ENCODE measurements at places on chromosomes 13 and 19. TPM values are rescaled to one million over a fixed set of nuclear protein-coding genes. Genes with fewer than 3 reads are reported as not detected.

- DNase-seq, result no peak
- H3K4me3 ChIP-seq, result peak overlapping the region; percentile 72
- no peaks in the 10 kb centered on the region for H3K27me3 ChIP-seq
Measured at GRCh38 chr19:892243-892893, 619 bp downstream of the MED16 start.

GRCh38 chr13:30759748-30760147 lies 24.4 kb downstream of the ALOX5AP start:
- no peak for DNase-seq
- H3K27me3 ChIP-seq, result peaks cover 11% of the 10 kb centered on the region
- no peaks in the 10 kb centered on the region for H3K36me3 ChIP-seq
- H3K4me1 ChIP-seq, result no peaks in the 10 kb centered on the region

DNA sequence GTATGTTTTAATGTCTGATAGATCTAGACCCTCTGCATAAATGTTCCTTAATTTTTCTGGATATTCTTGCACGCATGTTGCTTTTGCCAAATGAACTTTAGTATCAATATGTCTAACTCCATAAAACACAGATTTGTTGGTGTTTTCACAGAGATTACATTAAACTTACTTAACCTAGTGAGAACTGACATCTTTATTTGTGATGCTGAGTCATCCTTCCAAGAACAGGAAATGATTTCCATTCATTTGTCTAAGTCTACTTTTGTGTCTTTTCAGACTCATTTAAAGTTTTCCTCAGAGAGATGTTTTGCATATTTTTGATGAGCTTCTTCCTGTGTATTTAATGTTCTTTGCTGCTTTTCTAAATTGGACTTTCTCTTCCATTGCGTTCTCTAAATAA lies 184.0 kb downstream of the SLC7A1 start:
- H3K36me3 ChIP-seq, result no peaks in the 10 kb centered on the region
- DNase-seq, result no peak
- no peak overlapping the region for H3K4me3 ChIP-seq
- H3K27ac ChIP-seq, result no peak overlapping the region
- H3K27me3 ChIP-seq, result no peaks in the 10 kb centered on the region

GRCh38 chr13:48094404-48094780 lies 512 bp downstream of the MED4 start:
- no peaks in the 10 kb centered on the region for H3K36me3 ChIP-seq
- no peaks in the 10 kb centered on the region for H3K27me3 ChIP-seq
- peak overlapping the region; percentile 91 for H3K4me3 ChIP-seq

GRCh38 chr13:113045251-113046127 lies 60.1 kb upstream of the F7 start:
- H3K27ac ChIP-seq, result no peak overlapping the region
- no peak for DNase-seq
- H3K4me3 ChIP-seq, result no peak overlapping the region
- no peaks in the 10 kb centered on the region for H3K27me3 ChIP-seq

- H3K27me3 ChIP-seq, result no peaks in the 10 kb centered on the region
- H3K4me1 ChIP-seq, result no peaks in the 10 kb centered on the region
- DNase-seq, result no peak
- H3K27ac ChIP-seq, result no peak overlapping the region
Measured at GRCh38 chr19:11373166-11373884, 1.1 kb upstream of the SWSAP1 start.

DNA sequence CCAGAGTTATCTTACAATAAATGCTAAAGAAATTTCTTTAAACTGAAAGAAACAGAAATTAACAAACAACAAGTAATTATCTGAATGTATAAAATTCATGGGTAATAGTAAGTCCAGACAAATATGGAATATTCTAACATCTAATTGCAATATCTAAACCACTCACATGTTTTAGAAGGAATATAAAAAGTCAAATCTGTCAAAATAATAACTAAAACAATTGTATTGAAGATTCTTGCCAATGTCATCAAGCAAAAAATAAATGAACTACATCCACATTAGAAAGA lies 942.9 kb upstream of the PCDH20 start:
- no peak for DNase-seq
- H3K4me1 ChIP-seq, result no peaks in the 10 kb centered on the region
- H3K27me3 ChIP-seq, result no peaks in the 10 kb centered on the region
- H3K27ac ChIP-seq, result no peak overlapping the region
- no peak overlapping the region for H3K4me3 ChIP-seq
- H3K36me3 ChIP-seq, result no peaks in the 10 kb centered on the region

DNA sequence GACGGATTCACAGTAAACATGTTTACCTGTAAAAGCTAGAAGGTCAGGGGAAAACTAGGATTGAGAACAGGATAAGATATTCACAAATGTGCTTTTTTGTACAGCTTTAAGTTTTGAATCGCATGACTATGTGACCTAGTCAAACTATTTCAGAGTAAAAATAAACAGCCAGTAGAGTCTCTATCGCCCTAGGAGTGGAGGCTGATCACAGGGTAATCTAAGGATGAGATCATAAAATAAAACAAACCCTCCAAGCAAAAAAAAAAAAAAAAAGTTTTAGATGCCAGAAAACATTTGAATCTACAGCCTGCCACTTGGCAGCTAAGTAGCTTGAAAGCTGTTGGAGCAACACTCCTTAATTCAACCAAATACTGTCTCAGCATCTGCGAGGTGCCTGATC lies 26.8 kb downstream of the ZNF350 start:
- no peak overlapping the region for H3K27ac ChIP-seq
- H3K27me3 ChIP-seq, result no peaks in the 10 kb centered on the region
- peaks cover 30% of the 10 kb centered on the region for H3K36me3 ChIP-seq
- no peak overlapping the region for H3K4me3 ChIP-seq
- DNase-seq, result no peak
- H3K4me1 ChIP-seq, result no peaks in the 10 kb centered on the region

DNA sequence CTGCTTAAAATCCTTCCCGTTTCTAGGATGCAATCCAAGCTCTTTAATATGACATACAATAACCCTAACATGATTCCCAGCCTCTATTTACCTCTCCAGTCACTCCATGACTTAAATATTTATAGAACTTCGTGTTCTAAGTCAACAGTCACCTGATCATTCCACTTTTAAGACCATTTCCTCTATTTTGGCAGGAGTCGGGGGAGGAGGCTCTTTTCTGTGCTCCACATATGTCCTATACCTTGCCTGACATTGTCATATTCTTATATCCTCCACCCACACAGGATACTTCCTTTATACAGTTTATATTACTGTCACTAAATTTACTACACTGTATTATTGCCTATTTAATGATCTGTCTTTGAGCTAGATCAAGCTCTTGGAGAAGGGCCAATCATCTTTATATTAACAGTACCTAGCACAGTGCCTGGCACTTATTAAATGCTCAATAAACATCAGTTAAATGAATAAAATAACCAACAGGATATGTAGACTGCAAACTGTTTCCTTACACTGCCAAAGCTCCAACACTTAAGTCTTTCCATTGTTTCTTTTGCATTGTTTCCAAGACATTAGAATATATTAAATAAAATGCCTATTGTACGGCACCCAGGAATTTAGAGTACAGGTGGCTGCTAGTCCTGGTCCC lies 2.7 kb downstream of the ARGLU1 start:
- no peaks in the 10 kb centered on the region for H3K36me3 ChIP-seq
- no peak overlapping the region for H3K4me3 ChIP-seq
- DNase-seq, result no peak

- H3K27me3 ChIP-seq, result no peaks in the 10 kb centered on the region
- no peak for DNase-seq
- no peak overlapping the region for H3K4me3 ChIP-seq
- no peaks in the 10 kb centered on the region for H3K36me3 ChIP-seq
- no peak overlapping the region for H3K27ac ChIP-seq
- no peaks in the 10 kb centered on the region for H3K4me1 ChIP-seq
Measured at GRCh38 chr13:62678039-62678438, 1262.4 kb upstream of the PCDH20 start.

- H3K27ac ChIP-seq, result no peak overlapping the region
- no peak overlapping the region for H3K4me3 ChIP-seq
- no peaks in the 10 kb centered on the region for H3K27me3 ChIP-seq
Measured at GRCh38 chr13:26482451-26483197, 74.9 kb upstream of the WASF3 start.

DNA sequence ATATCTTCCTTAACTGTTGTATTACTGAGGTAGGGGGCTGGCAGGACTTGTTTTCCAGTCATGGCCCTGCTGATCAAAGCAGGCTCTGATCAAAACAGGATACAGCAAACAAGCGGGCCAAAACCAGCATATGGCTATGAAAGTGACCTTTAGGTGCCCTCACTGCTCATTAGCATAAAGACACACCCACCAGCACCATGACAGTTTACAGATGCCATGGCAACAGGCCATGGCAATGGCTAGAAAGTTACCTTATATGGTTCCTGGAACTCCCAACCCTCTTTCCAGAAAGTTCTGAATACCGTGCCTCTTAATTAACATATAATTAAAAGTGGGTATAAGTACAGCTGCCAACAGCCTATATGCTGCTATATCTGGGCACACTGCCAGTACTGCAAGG lies 551.4 kb upstream of the SGCG start:
- H3K27me3 ChIP-seq, result no peaks in the 10 kb centered on the region
- H3K4me3 ChIP-seq, result no peak overlapping the region
- no peak for DNase-seq
- H3K36me3 ChIP-seq, result no peaks in the 10 kb centered on the region
- no peak overlapping the region for H3K27ac ChIP-seq

DNA sequence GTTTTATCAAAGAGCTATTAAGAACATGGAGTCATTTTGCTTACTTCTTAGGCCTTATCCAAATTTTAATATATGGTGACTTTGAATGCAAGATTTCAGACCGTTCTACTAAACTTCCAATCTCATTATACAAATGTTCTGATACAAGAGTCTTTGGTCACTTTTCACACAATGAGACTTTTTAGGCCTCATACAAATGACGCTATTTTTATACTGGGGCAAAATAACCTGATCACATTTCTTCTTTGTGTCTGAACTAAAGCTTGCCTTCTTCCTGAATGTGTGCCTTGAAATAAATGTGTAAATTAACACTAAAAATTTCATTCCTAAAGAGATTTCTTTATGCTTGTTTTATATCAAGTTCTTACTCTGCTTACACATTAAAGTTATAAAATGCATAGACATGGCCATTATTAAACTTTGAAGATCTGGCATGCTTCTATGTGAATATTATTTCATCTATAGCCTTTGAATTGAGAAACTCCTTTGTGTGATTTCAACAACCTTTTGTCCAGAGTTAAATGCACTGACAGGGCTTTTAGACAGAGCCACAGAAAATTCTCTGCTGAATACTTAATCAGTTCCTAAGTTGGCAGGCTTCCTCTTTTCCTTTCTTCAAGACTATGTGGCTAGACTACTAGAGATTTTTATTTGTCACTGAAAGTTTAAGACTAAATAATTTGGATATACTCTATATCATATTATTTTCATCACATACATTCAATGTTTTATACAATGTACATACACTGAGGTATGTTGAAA lies 86.1 kb downstream of the EDNRB start:
- H3K27ac ChIP-seq, result peak overlapping the region; percentile 17
- H3K4me3 ChIP-seq, result no peak overlapping the region
- H3K27me3 ChIP-seq, result no peaks in the 10 kb centered on the region
- peaks cover 45% of the 10 kb centered on the region for H3K4me1 ChIP-seq
- no peaks in the 10 kb centered on the region for H3K36me3 ChIP-seq

GRCh38 chr13:19782049-19782726 lies 557 bp downstream of the PSPC1 start:
- peaks cover 12% of the 10 kb centered on the region for H3K4me1 ChIP-seq
- no peaks in the 10 kb centered on the region for H3K27me3 ChIP-seq
- H3K36me3 ChIP-seq, result no peaks in the 10 kb centered on the region
- DNase-seq, result peak; percentile 48
- H3K4me3 ChIP-seq, result peak overlapping the region; percentile 84

DNA sequence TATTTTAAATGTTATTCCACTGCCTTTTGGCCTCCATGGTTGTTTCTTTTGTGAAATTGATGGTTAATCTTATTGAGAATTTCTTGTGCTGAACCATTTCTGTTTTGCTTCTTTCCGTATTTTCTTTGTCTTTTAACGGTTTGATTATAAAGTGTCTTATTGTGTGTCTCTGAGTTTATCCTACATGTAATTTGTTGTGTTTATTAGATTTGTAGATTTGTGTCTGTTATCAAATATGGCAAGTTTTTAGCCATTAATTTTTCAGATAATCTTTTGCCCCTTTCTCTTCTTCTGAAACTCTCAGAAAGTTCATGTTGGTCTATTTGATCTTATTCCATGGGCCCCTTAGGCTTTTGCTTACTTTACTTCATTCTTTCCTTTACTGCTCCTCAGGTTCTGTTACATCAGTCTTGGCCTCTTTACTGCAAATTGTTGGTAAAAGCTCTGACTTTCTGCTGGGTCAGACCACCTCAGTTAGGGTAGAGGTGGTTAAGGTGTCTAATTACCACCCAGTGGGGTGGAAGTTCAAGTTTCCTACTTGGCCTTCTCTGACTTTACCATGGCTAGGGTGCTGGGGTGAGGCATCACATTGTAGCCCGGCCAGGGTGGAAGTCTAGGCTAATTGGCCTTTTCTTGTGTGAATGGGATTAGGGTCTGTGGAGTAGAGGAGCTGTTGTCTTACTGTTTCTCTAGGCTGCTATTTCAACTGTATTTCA lies 58.3 kb downstream of the ZMYM2 start:
- H3K36me3 ChIP-seq, result peaks cover 75% of the 10 kb centered on the region
- no peak overlapping the region for H3K27ac ChIP-seq
- H3K4me3 ChIP-seq, result no peak overlapping the region
- H3K27me3 ChIP-seq, result no peaks in the 10 kb centered on the region
- no peak for DNase-seq

DNA sequence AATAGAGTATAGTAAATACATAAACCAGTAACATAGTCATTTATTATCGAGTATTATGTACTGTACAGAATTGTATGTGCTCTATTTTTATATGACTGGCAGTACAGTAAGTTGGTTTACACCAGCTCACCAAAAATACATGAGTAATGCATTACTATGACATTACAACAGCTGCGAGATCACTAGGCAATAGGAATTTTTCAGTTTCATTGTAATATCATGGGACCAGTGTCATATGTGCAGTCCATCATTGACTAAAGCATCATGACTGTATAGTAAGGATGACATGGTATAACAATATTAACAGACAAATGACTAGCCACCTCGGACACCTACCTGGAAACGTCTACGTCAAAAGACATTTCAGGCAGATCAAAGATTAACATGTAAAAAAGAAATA lies 33.6 kb downstream of the ATP7B start:
- H3K36me3 ChIP-seq, result no peaks in the 10 kb centered on the region
- no peaks in the 10 kb centered on the region for H3K27me3 ChIP-seq
- H3K4me1 ChIP-seq, result no peaks in the 10 kb centered on the region
- no peak overlapping the region for H3K27ac ChIP-seq
- DNase-seq, result no peak

DNA sequence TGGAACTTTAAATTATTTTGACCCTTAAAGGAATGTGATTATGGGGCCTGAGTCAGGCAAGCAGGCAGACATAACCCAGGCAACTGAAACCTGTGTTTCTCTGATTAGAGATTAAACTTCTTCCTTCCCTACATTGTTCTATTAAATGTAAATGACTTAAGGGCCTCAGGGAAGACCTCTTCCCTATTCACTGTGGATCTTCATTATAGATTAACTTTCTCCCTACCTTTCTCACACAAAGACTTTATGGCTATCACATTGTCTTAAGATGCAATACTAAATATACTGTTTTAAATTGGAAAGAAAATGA lies 8.8 kb upstream of the METTL21C start:
- no peaks in the 10 kb centered on the region for H3K4me1 ChIP-seq
- DNase-seq, result no peak
- no peak overlapping the region for H3K27ac ChIP-seq
- H3K4me3 ChIP-seq, result no peak overlapping the region

GRCh38 chr13:35552172-35552844 lies 75.8 kb upstream of the MAB21L1 start:
- H3K4me1 ChIP-seq, result no peaks in the 10 kb centered on the region
- no peak overlapping the region for H3K27ac ChIP-seq
- H3K4me3 ChIP-seq, result no peak overlapping the region

Gene ATXN8OS
- total RNA-seq, result not detected

Gene TGFBR3L
- total RNA-seq, result 0.29 TPM

Gene CYP4F22
- total RNA-seq, result not detected

Gene TTC9B
- not detected for total RNA-seq

Gene RDH8
- total RNA-seq, result not detected

Measured in left lung (tissue), 14 donors.